ENCODE measurements at places on chromosomes 6 and 20.
A peak's percentile ranks its signal among the peaks of the same experiment; 100 is the strongest.

DNA sequence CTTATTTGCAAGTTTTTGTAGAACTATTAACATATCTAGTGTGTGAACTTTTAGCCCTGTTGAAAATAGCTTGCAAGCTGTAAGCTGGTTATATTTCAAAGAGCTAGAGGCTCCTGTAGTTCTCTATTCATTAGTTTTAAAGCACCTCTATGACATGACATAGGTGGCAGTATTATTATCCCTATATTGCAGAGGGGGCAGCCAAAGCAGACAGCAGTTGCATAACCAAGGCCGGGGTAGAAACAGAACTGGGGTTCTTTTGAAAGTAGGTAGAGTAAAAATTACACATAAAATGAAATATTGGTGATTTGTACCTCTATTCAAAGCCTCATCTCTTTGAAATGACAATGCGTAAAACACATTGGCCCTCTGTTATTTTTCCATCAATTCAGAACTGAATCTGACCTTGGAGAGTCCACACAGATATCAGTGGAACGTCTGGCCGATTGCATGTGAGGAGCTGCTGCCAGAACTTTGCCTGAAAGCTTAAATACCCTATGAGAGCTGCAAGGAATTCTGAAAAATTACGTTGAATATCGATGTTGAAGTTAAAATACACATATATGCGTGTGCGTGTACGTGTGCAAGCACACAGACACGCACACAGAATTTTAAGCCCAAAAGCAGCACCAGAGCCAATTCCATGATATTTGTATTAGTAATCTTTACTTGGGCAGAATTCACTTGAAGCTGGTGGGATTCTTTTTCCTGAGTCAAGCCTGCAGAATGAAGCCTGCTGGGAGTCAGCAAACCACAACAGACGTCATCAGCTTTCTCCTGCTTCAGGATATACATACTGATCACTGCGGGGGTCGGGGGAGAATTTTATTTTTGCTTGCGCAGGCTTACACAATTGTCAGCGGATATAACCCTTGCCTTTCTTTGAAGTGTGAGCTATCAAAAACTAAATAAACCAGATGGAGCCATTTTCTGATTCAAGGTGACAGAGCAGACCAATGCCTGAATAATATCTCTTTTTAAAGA lies 163.2 kb downstream of the PDE7B start:
- DNase-seq, result no peak

DNA sequence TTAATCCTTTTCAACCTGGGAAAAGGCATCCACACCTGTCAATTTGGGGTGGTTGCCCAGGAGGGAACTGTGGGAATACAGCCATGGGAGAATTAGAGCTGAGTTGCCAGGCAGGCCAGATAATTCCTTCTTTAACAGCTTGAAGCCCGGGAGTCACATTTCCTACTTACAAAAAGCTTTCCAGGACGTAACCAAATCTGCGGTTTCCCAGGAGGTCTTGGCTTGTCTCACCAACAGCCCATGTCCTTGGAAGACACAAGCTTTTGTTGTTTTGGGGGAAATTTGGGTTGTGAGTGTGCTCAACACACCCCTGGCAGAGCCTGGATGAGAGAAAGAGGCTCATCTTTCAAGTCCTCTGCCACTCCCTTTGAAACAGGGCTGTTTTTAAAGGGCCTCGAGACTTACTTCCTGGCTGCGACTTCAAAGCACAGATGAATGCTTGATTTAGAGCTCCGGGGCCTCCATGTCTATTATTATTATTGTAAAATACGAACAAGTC lies 465.9 kb upstream of the BTBD3 start:
- peak; percentile 21 for DNase-seq

GRCh38 chr6:135667691-135668455 lies 170.3 kb upstream of the AHI1 start:
- peak; percentile 23 for DNase-seq

DNA sequence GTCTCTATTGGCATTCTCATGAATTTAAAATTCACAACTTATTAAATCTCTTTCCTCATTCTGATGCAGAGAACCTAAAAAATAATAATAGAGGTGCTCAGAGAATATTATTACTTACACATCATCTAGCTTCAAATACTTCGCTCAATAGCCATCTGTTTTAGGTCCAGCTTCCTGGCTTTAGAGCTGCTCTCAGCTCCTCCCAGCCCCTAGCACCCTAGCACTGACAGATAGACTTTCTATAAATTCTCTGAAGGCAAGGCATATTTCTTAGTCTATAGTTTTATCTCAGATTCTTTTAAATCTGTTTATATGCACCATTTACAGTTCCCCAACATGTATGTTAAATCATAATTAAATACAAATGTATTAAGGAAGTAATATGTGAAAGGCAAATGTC lies 281.3 kb downstream of the PTPRK start:
- DNase-seq, result no peak

DNA sequence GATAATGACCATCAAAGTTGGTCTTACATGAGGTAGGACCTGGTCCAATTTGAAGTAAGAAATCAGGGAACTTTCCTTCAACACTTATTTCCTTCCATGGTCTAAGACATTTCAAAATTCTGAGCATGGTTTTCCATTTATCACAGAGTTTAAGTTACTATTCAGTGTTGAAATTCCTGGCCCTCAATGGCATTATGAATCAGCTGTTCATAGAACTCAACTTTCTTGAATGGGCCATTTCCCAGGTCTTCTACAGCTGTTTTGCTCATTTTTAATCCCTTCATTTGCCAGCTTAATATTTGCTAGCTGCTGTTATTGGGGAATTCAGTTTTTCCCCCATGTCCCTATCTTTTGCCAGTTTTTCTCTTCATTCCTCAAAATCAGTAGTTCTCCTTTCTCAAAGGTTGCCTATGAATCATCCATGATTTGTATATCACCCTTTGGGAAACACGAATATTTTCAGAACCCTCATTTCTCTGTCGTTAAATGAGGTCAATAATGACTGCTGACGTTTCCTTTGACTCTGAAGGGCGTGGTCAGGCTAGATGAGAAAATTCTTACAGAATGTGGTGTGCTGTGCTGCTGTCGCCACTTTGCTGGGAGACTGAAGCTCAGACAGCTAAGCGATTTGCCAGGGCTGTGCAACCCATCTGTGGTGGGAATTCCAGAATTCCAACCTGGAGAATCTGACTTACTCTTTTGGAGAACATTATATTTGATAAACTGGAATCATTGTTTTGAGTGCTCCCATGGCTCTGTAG lies 216.5 kb upstream of the FLRT3 start:
- DNase-seq, result no peak

- no peak for DNase-seq
Measured at GRCh38 chr20:38108986-38109541, 56.0 kb downstream of the TGM2 start.

DNA sequence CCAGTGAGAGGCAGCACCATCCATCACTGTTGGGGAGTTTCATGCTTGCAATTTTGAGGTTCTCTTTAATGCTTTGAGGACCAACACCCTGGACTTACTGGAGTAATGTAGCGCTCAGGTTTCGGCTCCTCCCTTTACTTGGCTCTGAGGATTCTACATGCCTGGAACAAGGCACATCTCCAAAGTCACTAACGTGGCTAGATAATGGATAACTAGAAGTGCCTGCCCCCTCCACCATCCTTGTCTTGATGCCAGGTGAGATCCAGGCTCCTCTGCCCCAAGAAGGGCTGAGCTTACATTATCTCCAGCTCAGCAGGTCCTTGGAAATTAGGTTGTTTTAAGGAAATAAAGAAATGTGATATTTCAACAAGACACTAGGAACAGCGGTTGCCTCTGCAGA lies 75.5 kb upstream of the ZNFX1 start:
- no peak for DNase-seq

- DNase-seq, result no peak
Measured at GRCh38 chr20:12764053-12764452, 244.7 kb upstream of the SPTLC3 start.

GRCh38 chr20:35318502-35319157 lies 26.4 kb upstream of the FAM83C start:
- DNase-seq, result peak; percentile 58

DNA sequence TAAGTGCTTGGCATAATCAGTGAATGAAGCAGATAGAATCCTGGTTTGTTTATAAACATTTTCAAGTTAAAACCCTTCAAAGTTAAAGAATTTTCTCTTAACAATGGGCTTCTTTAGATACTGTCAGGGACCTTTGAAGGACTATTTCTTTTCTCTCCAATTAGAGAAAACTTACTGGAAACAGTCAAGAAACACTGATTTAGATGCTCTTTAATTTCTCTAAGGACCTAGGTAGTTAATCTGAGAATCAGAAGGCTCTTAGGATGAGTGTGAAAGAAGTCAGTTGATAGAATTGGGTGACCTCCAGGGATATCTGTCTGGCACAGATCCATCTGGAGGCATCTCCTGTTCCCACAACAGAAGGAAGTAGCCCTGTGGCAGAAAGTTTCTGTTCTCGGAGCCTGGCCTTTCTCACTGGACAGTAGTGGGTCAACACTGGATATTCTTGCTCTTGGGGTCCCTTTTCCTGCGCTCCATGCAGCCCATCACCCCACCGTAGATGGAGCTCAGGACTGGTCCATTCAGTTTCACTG lies 22.5 kb downstream of the KIAA0408 start:
- DNase-seq, result no peak

- no peak for DNase-seq
Measured at GRCh38 chr6:46243754-46244153, 73.0 kb upstream of the ENPP5 start.

GRCh38 chr6:47084610-47085009 lies 42.5 kb upstream of the ADGRF1 start:
- no peak for DNase-seq

- no peak for DNase-seq
Measured at GRCh38 chr20:33827634-33828325, 16.6 kb downstream of the CHMP4B start.

- no peak for DNase-seq
Measured at GRCh38 chr6:116426551-116426950, 34.6 kb upstream of the CALHM6 start.

GRCh38 chr6:18362058-18362561 lies 25.0 kb upstream of the RNF144B start:
- no peak for DNase-seq

DNA sequence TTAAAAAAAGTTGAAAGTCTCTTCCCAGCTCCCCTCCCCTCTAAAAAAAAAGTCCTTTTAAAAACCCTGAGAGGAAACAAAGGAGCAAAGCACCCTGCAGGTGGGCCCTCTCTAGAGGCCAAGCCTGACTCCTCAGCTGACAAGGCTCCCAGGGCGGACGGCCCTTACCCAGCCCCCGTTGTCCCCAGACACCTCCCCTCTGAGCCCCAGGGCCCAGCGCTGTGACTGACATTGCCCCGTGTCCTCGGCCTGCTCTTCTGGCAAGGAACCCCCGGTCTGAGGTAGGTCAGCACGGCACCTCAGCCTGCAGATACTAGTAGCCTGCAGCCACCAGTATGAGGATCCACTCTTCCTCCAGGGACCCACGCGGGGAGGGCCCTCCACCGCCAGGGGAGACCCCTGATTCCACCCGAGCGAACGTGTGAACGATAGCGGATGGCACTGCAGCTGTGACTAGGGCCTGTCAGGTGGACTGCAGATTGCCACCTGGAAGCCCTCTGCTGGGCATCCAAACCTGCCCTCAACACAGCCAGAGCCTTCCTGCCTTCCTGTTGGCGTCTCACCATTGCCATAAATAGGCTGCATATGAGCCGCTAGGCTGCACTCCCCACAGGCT lies 34.2 kb downstream of the FOXC1 start:
- no peak for DNase-seq

DNA sequence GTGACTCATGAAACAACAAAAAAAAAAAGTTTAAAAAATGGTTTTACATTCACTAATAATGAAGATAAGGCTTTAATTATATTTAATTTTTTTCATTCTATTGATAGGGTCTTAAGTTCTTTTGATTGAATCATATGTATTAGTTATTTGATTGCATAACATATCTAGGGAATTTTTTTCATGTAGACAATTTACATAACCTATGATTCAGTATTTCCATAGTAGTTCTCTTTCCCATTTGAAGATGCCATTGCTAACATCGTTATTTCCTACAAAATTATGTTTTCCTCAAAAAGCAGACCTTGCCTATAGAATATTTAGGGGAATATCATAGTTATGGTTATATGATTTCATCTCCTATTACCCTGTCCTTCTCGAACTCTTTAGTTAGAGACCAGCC lies 463.4 kb downstream of the TFAP2B start:
- DNase-seq, result no peak

- no peak for DNase-seq
Measured at GRCh38 chr6:151408858-151409257, 17.5 kb upstream of the ZBTB2 start.

DNA sequence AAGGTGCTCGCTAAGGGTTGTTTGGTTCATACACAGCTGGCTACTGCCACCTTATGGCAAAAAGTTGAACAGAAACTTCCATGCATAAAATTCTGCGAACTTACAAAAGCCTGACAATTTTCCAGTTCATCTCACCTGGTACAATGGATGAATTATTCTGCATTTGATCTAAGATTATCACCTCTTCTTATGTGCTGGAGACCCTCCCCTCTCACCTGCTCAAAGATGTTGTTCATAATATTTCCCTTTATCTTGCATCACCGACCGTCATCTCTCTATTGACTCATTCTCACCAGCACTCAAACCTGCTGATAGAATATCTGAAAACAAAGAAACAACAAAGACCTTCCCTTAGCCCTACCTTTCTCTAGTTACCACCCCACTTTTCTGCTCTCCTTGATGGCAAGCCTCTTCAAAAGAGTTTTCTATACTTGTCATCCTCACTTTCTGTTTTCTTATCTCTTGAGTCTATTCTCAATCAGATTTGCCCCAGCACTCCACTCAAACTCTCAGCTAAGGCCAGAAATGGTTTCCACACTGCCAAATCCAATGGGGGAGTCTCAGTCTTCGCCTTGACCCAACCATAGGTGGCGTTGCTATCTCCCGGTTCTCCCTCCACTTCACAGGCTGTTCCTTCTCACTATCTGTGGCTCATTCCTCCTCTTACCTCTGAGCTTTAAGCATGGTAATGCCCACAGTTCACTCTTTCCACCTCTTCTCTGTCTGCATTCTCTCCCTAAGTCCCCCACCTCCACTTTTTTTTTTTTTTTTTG lies 25.8 kb downstream of the SNRNP48 start:
- peak; percentile 54 for DNase-seq

GRCh38 chr6:144649085-144649484 lies 363.9 kb downstream of the UTRN start:
- DNase-seq, result no peak

- DNase-seq, result no peak
Measured at GRCh38 chr20:32641464-32641863, 32.3 kb downstream of the C20orf203 start.

GRCh38 chr20:24747010-24747712 lies 201.9 kb upstream of the CST7 start:
- DNase-seq, result no peak

- DNase-seq, result no peak
Measured at GRCh38 chr20:5065166-5065878, 54.4 kb downstream of the PCNA start.

- no peak for DNase-seq
Measured at GRCh38 chr6:105952772-105953690, 133.1 kb upstream of the PRDM1 start.

DNA sequence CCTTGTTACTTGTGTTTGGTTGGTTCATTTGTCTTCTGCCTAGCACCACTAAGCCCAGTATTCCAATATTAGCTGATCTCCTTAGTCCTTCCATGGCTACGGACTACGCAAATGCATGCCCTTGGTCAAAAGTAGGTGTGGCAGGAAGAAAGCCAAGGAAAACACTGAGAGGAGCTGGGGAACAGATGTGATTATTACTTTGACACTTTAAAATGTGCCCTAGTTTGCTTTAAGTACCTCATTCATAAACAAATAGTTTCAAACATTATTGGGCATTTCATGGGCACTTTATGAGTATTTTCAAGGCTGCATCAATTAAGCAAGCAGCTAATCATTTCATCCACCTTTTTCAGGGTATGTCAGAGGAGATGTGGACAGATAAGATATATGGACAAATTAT lies 60.1 kb upstream of the HDDC2 start:
- no peak for DNase-seq
